Ammon's horn (tissue), 1 donor: ENCODE measurements at places on chromosomes 7 and 10.

DNA sequence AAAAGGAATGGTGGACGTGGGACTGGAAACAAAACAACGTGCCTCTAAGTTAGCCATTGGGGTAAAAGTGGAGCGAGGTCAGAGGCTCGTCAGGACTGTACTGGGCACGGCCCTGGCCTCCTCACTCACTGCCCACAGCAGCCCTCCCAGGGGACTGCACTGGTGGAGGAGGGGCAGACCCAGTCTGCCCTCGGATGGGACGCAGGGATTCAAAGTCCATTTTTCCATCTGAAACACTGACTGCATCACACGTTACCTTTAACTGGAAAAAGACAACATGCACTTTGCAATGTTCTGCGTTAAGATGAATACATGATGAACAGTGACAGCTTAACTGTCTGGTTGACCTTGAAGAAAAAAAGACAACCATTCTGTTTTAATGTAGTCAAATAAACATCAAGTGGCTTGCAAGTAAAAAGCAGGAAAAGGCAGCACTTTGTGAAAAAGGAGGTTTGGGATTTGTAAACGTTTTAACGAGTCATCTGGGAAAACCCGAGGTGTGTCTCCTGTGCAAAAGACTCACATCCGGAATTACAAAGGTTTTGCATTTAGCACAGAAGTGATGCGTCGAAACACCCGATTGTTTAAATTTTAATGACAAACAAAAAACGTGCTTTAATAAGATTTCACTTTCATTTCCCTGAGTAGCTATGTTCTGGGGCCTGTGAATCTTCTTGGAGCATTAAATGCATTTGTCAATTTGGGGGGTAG, 18.8 kb downstream of the KLF6 start:
- DNase-seq: no peak

DNA sequence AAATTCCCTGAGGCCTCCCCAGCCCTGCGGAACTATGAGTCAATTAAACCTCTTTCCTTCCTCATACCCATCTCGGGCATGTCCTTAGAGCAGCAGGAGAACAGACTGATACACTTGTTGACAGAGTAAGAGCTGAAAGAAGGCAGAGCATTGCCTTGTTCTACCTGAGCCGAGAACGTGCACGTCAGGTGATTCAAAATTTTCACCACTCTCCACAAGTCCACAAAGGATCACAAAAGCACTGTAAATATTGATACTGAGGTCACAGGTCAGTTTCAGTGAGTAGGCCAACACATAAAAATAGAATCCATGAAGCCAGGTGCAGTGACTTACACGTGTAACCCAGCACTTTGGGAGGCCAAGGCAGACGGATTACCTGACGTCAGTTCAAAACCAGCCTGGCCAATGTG, 27.8 kb downstream of the DCLRE1C start:
- DNase-seq: no peak

- no peak for DNase-seq
These were observed 158.7 kb downstream of the TNS3 start for GRCh38 chr7:47423196-47423595.

DNA sequence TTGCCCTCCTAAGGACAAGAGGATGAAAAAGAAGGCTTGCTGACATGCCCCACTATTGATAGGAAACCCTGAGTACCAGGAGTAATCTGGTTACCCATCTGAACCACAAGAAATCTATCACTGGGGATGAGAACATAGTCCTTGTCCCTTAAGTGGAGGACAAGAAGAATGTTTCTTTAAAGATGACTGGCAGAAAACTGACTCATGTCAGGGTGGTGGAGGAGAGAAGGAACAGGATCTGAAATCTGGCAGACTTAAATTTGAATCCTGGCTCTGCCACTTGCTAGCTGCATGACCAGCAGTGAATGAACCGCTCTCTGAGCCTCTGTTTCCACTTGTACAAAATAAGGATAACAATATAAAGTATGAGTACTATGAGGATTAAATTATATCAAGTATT, 38.9 kb upstream of the XPNPEP1 start:
- peak; percentile 31 for DNase-seq

DNA sequence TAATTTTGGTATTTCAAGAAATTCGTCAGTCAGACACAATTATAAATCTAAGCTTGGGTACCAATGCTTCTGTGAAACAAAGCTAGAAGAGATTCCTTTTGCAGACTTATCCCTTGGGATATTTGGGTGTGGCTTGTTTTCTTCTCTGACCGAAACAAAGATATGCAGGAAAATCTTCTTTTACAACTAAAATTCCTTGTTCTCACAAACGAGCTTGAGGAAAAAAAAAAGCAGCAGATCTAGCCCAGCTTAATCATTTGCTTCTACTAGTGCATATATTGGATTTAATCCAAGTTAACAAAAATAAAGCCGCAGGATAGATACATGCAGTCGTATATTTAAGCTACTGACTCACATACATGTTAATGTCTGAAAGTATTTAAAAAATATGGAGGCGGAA, 104.2 kb downstream of the PRTFDC1 start:
- DNase-seq: no peak

GRCh38 chr10:50436805-50437204, 185.5 kb upstream of the ASAH2 start:
- DNase-seq: no peak

GRCh38 chr7:100091411-100092181, 2.8 kb downstream of the COPS6 start:
- no peak for DNase-seq

DNA sequence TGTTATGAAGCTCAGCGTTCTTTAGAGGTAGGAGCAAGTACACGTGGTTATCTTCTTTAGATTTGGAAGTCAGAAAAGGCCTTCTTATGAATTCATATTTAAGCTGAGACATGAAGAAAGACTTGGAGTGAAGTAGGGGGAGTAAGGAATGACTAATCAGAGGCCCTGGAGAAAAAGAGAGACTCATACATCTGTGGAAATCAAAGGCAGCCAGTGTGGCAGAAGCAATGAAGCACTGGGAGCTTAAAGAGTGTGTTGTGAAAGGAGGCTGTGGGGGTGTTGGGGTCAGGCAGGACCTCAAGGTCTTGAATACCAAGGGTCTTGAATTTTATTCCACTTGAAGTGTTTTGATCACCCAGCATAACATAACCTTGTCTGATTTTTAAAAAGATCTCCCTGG, 35.7 kb upstream of the FGL2 start:
- DNase-seq: no peak

GRCh38 chr7:81769891-81770727, at the start of gene HGF:
TSS of gene HGF (minus strand) at chr7:81770047. CDS start at chr7:81769971, 76 bp downstream.
- DNase-seq: peak; percentile 56

DNA sequence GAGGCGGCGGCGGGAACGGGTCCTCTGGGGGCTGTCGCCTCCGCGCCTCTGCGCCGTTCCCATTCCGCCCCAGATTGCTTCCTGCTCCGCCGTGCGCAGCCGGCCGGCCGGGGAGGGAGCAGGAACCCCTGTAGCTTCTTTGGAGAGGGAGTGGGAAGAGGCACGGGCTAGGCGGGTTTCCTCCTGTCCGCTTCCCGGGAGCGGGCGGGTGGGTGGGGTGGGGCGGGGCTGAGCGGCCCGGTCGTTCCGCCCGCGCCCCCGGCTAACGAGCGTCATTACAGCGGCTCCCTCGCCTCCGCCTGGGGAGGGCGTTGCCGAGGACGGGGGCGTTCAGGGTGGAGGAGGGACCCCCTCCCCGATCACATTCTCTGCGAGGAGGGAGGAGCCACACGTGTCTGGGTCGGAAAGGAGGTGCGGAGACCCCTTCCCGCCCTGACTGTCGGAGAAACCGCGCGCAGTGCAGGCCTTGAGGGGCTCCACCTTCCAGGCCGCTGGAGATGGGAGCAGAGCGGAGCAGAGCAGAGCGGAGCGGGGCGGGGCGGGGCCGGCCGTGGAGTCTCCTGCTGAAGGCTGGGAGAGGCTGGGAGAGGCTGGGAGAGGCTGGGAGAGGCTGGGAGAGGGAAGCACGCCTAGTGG, 39.7 kb downstream of the AGAP3 start:
- DNase-seq: no peak

- peak; percentile 16 for DNase-seq
These were observed 344.6 kb downstream of the RNLS start for GRCh38 chr10:88238615-88238914.

DNA sequence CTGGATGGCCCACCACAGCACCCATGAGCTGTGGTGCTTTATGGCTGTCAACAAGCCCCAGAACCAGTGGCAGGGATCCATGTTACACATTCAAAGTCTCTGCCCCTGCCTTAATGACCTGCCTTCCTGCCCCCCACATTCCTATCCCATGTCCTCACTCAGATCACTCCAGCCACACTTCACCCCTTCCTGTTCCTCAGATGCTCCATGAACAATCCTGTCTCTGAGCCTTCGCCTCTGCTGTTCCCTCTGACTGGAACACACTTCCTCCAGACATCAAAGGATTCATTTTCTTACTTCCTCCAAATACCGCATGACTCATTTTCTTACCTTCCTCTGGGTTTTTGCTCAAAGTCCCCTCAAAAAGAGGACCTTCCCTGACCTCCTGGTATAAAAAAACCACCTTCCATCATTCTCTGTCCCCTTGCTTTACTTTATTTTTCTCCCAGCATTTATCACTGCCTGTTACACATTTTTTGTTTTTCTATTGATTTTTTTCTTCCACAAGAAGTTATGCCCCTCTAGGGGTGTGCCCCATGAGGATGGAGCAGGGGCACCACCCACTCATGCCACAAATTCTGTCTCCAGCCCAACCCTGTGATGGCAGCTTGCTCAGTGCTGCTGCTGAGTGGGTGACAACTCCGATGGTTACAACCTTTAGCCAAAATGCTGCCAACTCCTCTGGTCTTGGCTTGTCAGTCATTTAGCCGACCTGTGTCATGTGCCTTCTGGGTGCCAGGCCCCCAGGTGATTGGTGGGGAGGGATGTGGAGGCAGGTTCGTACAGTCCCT, 18.2 kb downstream of the COL13A1 start:
- DNase-seq: no peak

- DNase-seq: no peak
These were observed 12.7 kb upstream of the NRP1 start for GRCh38 chr10:33347211-33347610.

GRCh38 chr10:14072541-14072940, 258.2 kb downstream of the FRMD4A start:
- no peak for DNase-seq

- peak; percentile 41 for DNase-seq
These were observed 33.4 kb downstream of the OGDH start for GRCh38 chr7:44639671-44640321.

- DNase-seq: no peak
These were observed 128.0 kb downstream of the GLI3 start for GRCh38 chr7:42108803-42109528.

GRCh38 chr7:96720843-96721242, 11.2 kb upstream of the SEM1 start:
- no peak for DNase-seq

DNA sequence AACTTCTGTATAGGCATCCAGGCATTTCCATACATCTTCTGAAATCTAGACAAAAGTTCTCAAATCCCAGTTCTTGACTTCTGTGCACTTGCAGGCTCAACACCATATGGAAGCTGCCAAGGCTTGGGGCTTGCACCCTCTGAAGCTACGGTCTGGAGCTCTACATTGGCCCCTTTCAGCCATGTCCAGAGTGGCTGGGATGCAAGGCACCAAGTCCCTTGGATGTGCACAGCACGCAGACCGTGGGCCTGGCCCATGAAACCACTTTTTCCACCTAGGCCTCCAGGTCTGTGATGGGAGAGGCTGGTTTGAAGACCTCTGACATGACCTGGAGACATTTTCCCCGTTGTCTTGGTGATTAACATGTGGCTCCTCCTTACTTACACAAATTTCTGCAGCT, 1645.1 kb downstream of the REEP3 start:
- no peak for DNase-seq

GRCh38 chr7:44134943-44135628, 6.0 kb downstream of the MYL7 start:
- DNase-seq: no peak

DNA sequence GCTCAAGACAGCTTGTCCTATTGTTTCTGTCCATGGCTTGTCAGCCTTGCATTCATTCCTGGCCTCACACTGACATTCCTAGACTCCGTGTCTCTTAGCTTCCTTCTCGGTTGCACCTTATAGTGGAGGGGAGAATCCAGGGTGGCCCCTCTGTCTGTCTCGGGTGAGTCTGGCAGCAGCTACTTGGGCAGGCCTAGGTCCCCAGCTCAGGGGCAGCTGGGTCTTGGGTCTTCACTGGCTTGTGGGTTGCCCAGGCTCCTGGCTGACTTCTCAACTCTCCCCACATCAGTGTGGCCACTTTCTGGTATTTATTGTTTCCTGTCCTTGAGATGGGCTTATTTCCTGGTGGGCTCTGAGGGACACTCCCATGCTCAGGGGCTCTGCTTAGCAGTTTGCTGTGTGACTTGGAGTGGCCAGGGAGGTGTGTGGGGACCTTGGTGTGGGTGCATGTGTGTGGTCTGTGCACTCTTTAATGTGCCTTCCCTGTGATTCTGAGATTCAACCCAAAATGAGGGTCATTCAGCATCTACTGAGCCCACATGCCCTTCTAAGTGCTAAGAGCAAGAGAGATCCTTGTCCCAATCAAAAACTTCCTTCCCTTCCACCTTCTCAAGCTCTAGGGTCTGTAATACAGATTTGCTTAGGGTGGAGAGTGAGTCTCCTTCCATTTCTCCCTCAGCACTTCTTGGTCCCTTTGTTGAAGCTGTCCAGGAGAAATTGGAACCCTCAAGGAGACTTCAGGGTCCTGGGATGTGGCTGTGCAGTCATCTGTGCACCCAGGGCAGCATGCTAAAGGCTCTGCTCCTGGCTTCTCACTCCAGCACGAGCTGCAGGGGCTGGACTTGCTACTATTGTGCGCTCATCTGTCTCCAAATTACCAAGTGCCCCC, 20.1 kb downstream of the UPP1 start:
- no peak for DNase-seq

GRCh38 chr10:124993736-124994451, 52.0 kb downstream of the ZRANB1 start:
- no peak for DNase-seq

DNA sequence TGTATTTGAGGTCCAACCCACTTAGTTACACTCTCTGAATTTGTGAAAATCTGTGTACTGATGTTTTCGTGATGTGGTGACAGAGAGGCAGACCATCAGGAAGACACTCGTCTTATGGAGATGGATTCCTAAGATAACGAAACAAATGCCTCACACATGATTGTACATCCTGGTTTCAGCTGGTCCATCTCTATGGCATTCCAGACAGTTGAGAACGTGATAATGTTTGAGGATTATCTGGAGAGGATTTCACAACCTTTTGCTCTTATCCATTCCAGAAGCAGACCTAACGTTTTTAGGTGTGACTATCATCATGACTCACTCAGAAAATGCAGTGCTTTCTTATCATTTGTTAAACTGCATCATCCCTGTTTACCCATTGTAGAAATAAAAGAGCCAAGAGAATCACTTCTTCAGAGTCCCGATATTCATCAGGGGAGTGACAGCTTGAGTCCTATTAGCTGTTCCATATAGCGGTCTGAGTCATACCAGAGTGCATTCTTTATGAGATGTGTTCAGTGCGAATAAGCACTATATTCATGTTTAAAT, 74.5 kb downstream of the BMPER start:
- DNase-seq: no peak
